A549 treated with Mapracorat at 1 μM for 4 hours (cell line): ENCODE measurements at places on chromosomes 2 and 18. TPM values are rescaled to one million over a fixed set of nuclear protein-coding genes. Genes with fewer than 3 reads are reported as not detected.

Gene RGPD3
- 0.14 to 0.26 TPM (median 0.16 TPM) in 5 replicates for total RNA-seq

Gene CHRND
- total RNA-seq: not detected in 5 replicates

Gene KCNIP3
- 0.97 to 2.3 TPM (median 2.1 TPM) in 5 replicates for total RNA-seq

Gene SIX3
- total RNA-seq: 1.2 to 2.4 TPM (median 1.9 TPM) in 5 replicates

Gene SKA1
- 11.2 to 11.9 TPM (median 11.7 TPM) in 5 replicates for total RNA-seq

Gene ARHGAP15
- total RNA-seq: not detected in 5 replicates

Gene EGR4
- 0.20 to 0.34 TPM (median 0.28 TPM) in 5 replicates for total RNA-seq

Gene LAMA3
- total RNA-seq: 43.8 to 64.9 TPM (median 60.1 TPM) in 5 replicates

Gene MZT2A
- 107 to 218 TPM (median 198 TPM) in 5 replicates for total RNA-seq

Gene SMYD1
- not detected in 5 replicates for total RNA-seq

Gene KCNJ3
- not detected in 5 replicates for total RNA-seq

Gene LIPG
- total RNA-seq: 0.16 to 0.41 TPM (median 0.21 TPM) in 5 replicates

Gene CACNB4
- total RNA-seq: 0.08 to 0.16 TPM (median 0.13 TPM) in 5 replicates

Gene ETAA1
- total RNA-seq: 7.3 to 9.8 TPM (median 9.2 TPM) in 5 replicates

Gene WDR75
- total RNA-seq: 34.1 to 59.3 TPM (median 38.7 TPM) in 5 replicates

Gene CFAP221
- total RNA-seq: 0.22 to 1.0 TPM (median 0.31 TPM) in 5 replicates

Gene SNX17
- total RNA-seq: 134 to 145 TPM (median 142 TPM) in 5 replicates

Gene NEU2
- not detected in 5 replicates for total RNA-seq

Gene DSG2
- 44.3 to 68.1 TPM (median 62.4 TPM) in 5 replicates for total RNA-seq

Gene IL1F10
- not detected in 5 replicates for total RNA-seq

Gene SLC14A1
- 0.36 TPM in 1 of 5 replicates, not detected in the others for total RNA-seq

Gene DNAJC27
- 1.7 to 3.1 TPM (median 1.9 TPM) in 5 replicates for total RNA-seq

Gene NEURL3
- total RNA-seq: 0.67 to 1.0 TPM (median 0.84 TPM) in 5 replicates

Gene CNTNAP5
- not detected in 5 replicates for total RNA-seq

Gene SPATS2L
- 121 to 132 TPM (median 127 TPM) in 5 replicates for total RNA-seq

Gene LDLRAD4
- total RNA-seq: 0.52 to 3.3 TPM (median 2.2 TPM) in 5 replicates

Gene C2orf80
- total RNA-seq: not detected in 5 replicates

Gene ASNSD1
- 31.1 to 35.5 TPM (median 35.0 TPM) in 5 replicates for total RNA-seq

Gene TUBA4A
- 250 to 402 TPM (median 282 TPM) in 5 replicates for total RNA-seq

Gene SOCS6
- 25.3 to 31.4 TPM (median 30.8 TPM) in 5 replicates for total RNA-seq

Gene CTAGE1
- not detected in 5 replicates for total RNA-seq

Gene C2orf78
- total RNA-seq: not detected in 5 replicates

Gene IL36B
- total RNA-seq: 0.15 to 0.34 TPM (median 0.17 TPM) in 3 of 5 replicates, not detected in the others
